ENCODE measurements at places on chromosomes 7 and 10.

- DNase-seq = no peak
Observed at GRCh38 chr10:87671139-87671815, 11.6 kb downstream of the PAPSS2 start.

DNA sequence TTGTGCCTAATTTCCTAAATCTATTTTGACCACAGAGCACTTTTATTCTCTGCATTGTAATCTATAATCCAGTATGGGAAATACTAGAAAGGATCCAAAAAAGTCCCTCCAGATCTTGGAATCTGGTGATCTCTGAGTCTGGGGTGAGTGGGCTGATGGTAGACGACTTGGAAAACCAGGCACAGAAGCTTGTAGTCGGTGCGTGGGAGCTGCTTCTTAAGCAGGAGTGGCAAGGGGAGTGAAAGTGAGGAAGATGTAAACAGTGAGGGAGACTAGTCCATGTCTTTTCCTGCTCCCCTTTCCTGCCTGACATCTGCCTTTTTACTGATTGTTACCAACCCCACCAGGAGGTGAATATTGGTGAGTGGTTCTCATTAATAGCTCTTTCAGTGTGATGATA lies 6.8 kb downstream of the AUTS2 start:
- DNase-seq = no peak

DNA sequence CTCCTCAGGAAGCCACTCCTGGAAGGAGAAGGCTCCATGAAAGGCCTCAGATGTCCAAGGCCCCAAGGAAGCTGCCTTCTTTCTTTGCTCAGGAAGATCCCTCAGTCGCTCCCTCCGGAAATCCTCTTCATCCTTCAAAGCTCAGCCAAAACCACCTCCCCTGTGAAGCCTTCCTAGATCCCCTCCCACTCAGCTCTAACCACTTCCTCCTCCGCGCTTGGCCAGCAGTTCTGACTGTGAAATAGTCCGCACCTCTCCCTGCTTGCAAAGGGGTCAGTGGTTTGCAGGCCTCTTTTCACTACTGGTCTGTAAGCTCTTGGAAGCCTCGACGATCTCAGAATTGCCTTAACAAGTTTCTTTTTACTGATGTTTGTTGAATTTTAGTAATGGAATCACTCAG lies 23.9 kb downstream of the PYROXD2 start:
- no peak for DNase-seq

DNA sequence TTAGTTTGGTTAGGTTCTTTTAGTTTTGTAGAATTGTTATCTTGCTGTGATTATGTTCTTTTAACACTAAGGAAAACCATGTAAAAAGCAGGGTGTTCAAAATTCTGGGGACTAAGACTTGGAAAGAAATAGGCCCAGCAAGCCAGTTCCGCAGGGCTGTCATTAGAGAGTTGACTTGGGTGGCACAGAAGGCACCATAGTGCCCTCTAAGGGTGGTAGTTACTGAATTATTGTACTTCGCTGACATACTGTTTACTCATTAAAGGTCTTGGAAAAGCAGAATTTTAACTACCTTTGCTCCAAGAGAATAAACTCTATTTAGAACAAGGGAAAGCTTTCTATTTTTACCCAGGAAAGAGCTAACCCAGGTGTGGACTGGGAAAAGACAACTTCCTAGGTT lies 86.5 kb downstream of the OTUD1 start:
- no peak for DNase-seq

DNA sequence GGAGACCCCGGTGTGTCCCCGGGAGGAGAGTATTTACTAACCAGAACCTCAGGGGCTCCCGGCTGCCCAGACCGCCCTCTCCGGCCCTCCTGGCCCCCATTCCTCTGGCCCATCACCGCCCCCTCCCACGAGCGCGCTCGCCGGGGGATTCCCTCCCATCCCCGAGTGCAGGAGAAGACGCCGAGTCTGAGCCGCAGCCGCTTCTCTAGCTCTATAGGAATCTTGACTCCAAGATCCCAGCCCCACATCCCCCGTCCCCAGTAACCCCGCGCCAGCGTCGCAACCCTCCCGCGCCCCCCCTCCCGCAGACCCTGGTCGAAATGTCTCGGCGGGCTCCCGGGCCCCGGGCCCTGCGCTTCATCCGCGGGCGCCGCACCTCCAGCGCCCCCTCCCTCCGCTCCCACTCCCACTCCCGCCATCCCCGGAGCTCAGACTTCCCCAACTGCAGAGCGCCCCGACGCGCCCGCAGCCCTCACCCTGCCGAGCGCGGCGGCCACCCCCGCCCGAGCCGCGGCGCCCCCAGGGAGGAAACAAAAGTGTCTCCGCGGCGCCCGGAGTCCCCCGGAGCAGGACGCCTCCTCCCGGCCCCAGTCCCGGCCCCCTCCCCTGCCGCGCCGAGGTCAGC lies 541 bp downstream of the ELMO1 start:
- DNase-seq = peak; percentile 65

DNA sequence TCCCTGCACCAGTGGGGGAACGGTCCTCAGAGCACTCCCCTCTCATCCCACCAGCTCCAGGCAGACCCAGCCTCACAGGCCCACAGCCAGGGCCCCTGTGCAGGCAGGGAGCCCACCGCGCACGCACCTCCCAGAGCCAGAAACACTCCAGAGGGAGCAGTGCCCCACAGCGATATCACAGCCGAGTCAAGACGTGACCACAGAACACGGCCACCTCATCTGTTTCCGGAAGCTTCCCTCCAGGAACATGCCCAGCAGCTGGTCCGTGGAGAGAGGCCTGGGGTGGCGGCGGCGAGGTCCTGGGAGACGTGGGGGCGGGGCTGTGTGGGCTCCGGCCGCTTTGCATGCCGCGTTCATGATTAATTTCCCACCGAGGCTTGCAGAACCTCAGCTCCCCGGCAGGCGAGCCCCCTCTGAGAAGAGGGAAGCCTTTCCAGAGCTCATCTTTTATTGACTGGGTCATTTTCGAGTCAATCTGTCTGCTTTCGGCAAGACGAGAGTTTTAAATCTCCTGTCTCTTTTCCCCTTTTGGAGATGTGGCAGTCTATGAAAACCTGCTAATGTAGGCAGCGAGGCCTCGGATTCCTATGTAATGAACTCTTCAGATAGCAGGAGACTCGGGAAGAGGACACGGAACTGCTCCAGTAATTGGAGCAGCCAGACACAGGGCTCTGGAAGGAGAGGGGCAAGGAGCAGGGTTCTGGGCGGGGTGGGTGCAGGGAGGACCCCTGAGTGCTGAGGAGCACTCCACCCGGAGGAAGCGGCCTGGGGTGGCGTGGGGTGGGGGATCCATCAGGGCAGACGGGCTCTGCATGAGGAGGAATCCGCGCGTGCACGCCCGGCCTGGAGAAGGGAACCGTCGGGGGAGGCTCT lies 242.8 kb downstream of the ELFN1 start:
- DNase-seq = no peak

- no peak for DNase-seq
Observed at GRCh38 chr10:78937393-78937792, 131.4 kb upstream of the ZMIZ1 start.

- no peak for DNase-seq
Observed at GRCh38 chr7:83793558-83793957, 144.6 kb upstream of the SEMA3E start.

- DNase-seq = peak; percentile 24
Observed at GRCh38 chr7:37247861-37248260, 200.8 kb downstream of the ELMO1 start.

- no peak for DNase-seq
Observed at GRCh38 chr10:119090026-119090795, 9.6 kb upstream of the EIF3A start.

GRCh38 chr7:23357190-23358093 lies 58.3 kb downstream of the MALSU1 start:
- no peak for DNase-seq

GRCh38 chr7:15104411-15105092 lies 202.0 kb upstream of the DGKB start:
- DNase-seq = no peak

DNA sequence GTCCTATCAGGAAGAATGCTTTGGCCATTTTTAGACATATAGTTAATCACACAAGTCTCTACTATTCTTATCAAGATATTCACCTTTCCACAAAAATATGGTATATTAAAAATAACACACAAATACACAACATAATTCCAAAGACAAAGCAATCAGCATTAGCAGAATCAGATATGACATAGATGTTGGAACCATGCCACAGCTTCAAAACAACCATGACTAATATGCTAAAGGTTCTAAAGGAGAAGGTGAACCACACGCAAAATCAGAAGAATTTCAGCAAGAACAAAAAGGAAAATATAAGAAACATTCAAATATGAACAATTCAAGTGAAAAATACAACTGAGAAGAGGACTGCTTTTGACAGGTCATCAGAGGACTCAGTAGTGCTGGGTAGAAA lies 670.2 kb upstream of the SORCS1 start:
- no peak for DNase-seq

DNA sequence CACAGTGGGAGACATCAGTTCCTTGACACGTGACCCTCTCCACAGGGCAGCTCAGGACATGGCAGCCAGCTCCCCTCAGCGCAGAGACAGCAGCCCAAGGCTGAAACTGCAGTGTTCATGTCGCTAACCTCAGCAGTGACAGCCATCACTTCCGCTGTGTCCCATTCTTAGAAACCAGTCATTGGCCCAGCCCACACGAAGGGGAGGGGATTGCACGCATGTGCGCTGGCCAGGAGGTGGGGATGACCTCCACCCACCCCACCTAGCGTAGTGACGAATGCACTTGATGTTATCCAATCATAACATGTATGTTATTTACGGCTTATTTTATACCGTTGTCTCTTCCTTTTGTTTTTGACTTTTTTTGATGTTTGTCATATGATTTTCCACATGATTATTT lies 36.9 kb upstream of the EGFR start:
- no peak for DNase-seq

DNA sequence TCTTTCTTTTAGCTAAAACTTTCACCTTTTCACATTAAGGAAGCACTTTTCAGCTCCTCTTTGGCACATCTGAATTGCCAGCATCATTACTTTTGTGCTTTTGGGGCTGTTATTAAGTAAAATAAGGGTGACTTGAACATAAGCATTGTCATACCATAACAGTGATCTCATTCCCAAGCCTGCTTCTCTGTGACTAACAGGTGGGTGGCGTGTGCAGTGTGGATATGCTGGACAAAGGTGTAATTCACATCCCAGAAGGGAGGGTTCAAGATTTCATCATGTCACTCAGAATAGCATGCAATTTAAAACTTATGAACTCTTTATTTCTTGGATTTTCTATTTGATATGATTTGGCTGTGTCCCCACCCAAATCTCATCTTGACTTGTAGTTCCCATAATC lies 517.4 kb upstream of the MKI67 start:
- DNase-seq = no peak

- no peak for DNase-seq
Observed at GRCh38 chr7:144011458-144012230, 11.5 kb downstream of the OR6B1 start.

DNA sequence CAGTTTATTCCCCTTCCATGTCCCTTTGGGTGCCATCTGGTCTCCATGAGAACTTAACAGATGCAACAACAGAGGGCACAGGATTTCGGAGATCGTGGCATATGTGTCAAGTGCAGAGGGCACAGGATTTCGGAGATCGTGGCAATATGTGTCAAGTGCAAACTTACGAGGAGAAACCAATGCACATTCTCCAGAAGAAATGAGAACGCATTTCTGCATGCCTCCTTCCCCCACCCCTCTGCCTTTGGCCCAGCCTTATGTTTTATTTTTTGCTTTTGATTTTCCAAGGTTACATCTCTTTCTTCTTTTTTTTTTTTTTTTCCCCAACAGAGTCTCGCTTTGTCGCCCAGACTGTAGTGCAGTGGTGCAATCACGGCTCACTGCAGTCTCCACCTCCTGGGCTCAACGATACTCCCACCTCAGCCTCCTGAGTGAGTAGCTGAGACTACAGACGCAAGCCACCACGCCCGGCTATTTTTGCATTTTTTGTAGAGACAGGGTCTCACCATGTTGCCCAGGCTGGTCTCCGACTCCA lies 586 bp upstream of the ANKRD26 start:
- peak; percentile 2 for DNase-seq

GRCh38 chr7:149820622-149821190 lies 17.5 kb upstream of the ZNF862 start:
- no peak for DNase-seq

DNA sequence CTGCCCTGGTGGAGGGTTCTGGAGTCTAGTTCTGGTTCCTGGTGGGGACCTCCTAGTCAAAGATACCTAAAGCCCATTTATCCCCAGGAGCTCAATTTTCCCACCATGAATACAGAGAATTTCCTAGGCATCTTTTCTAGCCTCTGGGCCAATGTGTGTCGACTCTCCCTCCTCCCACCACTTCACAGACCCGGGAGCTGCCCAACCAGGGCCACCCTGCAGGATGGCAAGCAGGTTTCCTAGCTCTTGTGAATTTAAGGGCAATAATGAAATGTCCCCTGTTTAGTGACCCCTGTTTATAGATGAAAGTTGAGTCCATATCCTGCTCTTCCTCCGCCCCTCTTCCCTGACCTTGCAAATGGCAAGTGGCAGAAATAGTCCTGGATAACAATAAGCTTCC lies 9.4 kb downstream of the DLX5 start:
- DNase-seq = no peak

- DNase-seq = no peak
Observed at GRCh38 chr10:29403208-29403607, 114.3 kb downstream of the LYZL1 start.

DNA sequence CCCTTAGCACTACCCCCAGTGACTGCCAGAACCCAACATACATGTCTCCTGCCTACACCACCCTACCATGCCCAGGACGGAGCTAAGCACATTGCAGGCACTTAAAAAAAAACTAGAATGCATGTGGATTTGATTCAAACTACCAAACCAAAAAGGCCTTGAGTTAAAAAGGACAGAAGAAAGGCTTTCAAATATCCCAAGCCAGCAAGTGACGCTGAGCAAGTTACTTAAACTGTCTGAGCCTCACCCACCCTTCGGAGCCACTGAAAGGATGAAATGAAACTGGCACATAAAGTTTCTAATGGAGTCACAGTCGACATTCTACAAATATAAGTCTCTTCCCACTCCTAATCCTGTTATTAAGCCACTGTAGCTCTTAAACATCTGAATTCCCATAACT lies 1.8 kb downstream of the CPXM2 start:
- DNase-seq = no peak

DNA sequence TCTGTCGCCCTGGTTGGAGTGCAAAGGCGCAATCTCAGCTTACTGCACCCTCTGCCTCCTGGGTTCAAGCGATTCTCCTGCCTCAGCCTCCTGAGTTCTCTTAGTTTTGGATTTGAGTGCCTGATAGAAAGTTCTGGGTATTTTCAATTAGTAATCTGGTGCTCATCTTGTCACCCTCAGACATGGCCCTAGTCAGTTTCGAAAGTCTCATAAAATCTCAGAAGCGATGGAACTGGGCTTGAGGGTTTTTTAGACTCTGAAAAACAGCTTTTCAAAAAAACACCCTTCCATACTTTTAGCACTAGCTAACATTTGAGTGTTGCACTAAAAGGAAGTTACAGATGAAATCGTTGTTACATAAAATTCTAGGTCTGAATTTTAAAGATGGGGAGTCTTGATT lies 9.4 kb upstream of the PIP4K2A start:
- no peak for DNase-seq

DNA sequence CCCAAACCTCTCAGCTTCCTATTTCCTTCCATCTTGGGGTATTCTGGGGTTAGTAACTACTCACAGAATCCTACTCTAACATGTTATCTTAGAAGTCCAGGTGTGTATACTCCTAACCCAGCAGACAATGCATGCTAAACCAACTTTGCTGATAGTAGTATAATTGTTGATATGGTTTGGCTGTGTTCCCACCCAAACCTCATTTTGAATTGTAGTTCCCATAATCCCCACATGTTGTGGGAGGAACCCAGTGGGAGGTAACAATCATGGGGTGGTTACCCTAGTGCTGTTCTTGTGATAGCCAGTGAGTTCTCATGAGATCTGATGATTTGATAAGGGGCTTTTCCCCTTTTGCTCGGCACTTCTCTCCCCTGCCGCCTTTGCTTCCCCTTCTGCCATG lies 135.1 kb downstream of the CHRM2 start:
- no peak for DNase-seq

GRCh38 chr10:131571346-131571745 lies 259.8 kb upstream of the TCERG1L start:
- DNase-seq = no peak

Data from neural progenitor cell (in vitro differentiated cells).